ENCODE measurements at places on chromosomes 12 and 14. TPM values are rescaled to one million over a fixed set of nuclear protein-coding genes. Genes with fewer than 3 reads are reported as not detected.

The TSPAN11 gene
- 31.0 TPM for total RNA-seq

The KRT7 gene
- not detected for total RNA-seq

The CBLN3 gene
- total RNA-seq: 0.51 TPM

GRCh38 chr12:38490941-38491340, 174.4 kb downstream of the ALG10B start:
- H3K36me3 ChIP-seq: no peaks in the 10 kb centered on the region
- DNase-seq: no peak
- H3K27ac ChIP-seq: no peak overlapping the region
- H3K4me1 ChIP-seq: no peaks in the 10 kb centered on the region

Data from glutamatergic neuron (in vitro differentiated cells).